ENCODE measurements at places on chromosomes 7 and 10.

- no peak for DNase-seq
Observed at GRCh38 chr7:25536851-25537250, 308.6 kb upstream of the NPVF start.

DNA sequence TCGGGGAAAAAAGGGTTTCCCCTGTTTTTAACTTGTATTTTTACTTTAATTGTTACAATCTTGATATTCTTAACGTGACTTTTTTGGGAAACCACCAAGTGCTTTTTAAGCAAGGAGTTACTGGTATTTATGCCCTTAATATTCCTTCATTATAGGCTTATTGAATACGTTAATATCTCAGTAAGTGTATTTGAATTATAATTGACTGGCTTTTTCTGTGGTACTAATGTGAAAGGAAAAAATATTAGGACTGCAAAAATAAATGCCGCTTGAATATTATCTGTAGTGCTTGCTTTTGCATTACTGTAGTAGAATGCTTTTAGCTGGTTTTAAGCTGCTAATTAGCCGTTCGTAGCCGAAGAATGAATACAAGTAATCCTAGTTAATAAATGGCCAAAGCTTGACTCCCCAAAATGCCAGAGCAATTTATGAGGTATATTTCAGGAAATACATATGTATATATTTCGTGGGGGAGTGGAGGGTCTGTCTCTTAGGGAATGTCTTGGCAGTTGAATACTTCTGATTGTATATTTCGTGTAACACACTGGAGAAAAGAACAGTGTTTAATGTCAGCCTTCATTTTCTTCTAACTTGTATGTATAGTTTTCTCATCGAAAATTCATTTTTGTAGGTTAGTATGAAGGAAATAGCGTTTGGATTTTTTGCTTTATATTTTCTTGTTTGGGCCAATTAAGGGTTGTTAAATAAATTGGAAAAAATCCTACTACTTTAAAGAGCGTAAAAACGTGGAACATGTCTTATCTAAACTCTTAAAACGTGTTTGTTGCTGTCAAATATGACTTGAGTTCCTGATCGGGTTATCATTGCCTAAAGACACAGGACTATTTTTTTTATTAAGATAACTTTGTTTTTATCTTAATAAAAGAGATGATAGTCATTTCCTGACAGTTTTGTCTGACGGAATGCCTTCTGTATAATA, 1.5 kb downstream of the PDCD4 start:
- DNase-seq, result peak; percentile 14

- DNase-seq, result peak; percentile 80
Observed at GRCh38 chr10:62063795-62064472, 162.4 kb downstream of the ARID5B start.

GRCh38 chr10:70874061-70874460, 14.3 kb downstream of the PCBD1 start:
- DNase-seq, result no peak

GRCh38 chr10:69974551-69975155, 78.0 kb upstream of the MACROH2A2 start:
- no peak for DNase-seq

DNA sequence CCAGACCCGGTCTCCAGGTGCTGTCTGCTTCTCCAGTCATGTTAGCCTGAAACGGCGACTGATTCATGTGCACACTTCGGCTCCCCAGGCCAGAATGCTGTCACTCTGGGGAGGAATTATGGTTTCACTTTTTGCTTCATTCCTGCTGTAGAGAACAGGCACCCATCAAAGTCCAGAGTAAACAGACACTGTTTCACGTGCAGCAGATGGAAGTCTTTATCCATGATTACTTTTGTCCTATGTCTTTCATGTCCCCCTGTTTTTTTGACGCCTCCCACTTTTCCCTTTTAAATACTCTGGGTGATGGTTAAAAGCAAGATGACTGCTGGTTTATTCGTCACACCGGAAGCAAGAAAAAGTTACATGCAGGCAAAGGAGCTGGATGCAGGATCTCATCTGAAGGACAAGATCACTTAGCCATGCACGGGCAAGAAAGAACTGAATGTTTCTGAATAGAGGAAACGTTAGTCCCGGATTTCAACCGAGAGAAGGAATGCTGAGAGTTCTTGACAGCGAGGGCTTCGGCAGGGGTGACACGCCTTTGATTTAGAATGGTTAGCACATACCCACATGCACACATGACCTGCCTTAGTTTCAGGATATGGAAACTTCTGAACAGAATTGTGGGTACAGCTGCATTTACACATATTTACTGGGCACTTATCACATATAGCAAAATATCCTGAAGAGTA, 250.0 kb upstream of the KLF6 start:
- peak; percentile 22 for DNase-seq

DNA sequence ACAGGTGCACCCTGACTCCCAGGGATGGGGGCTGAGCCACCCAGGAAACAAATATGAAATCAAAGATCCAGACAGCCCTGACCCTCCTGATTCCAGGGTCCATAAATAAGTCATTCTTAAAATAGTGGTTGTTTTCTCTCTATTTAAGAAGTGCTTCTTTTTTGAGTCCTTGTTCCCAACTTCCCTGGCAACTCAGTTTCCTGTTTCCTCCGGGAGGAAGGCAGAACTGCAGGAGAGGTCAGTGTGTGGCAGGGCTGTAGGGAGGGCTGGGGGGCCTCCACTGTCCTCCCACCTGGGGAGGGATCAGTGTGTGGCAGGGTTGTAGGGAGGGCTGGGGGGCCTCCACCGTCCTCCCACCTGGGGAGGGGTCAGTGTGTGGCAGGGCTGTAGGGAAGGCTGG, 88.7 kb upstream of the PDGFA start:
- DNase-seq, result no peak

DNA sequence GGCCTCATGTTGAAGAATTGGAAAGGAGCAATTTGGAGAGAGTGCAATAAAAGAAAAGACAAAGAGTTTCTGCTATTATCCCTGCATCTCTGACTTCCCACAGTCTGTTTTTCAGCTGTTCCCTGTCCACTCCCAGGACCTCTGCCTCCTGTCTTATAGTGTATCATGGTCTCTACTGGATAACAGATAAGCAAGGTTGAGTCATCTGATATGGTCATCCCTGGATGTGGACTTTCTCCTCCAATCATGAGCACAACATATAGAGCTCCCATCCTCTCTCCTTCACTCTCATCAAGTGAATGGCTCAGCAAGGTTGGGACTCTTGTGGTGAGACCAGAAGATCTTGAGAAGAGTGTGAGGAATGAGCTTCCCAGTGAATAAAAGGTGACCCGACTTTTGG, 123.1 kb downstream of the PLCE1 start:
- no peak for DNase-seq

GRCh38 chr7:492714-493065, 27.0 kb downstream of the PDGFA start:
- no peak for DNase-seq

GRCh38 chr10:32687546-32687945, 241.6 kb downstream of the CCDC7 start:
- DNase-seq, result no peak

DNA sequence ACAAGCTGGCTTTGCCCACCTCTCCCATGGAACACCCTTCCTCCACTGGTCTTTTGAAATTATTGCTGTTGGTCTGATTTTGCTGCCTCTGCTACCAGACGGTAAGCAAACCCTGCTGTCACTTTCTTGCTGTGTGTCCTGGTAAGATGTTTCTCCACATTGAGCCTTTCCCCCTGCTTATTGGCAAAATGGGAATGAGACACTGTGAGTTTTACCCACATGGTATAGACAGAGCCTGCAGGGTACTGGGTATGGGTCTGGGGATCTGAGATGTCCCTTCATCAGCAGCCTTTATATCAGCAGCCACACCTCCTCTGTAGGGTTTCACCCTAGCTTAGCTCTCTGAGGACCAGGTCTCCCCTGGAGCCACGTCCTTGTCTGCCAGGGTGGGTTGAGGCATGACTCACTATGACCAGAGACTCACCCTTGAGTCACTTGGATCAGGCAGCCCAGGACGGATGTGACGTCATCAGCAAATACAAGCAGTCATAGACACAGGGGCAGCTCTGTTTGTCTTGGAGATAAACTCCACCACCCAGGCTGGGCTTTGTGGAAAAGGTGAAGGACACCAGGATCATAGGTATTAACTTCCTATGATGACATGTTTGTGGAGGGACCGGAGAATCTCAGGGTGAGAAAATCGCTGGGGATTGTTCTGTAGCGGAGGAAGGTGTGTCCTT, 17.9 kb upstream of the BAIAP2L1 start:
- DNase-seq, result peak; percentile 93

DNA sequence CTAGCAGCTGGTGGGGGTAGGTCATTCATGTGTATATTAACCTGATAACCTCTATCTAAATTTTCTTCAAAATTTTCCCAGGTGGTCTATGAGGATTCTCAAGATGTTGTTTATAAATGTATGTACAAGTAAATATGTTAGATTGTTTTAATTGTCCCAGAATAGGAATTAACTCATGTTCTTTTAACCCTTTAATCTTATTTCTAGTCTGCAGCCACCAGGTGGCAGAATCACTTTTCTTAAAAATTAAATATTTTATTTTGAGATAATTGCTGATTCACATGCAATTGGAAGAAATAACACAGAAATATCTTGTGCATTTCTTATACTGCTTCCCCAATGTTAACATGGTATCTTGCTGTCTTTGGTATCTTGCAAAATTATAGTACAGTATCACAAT, 589.5 kb downstream of the ARL4A start:
- peak; percentile 20 for DNase-seq

- peak; percentile 100 for DNase-seq
Observed at GRCh38 chr10:4241724-4242345, 456.8 kb upstream of the KLF6 start.

DNA sequence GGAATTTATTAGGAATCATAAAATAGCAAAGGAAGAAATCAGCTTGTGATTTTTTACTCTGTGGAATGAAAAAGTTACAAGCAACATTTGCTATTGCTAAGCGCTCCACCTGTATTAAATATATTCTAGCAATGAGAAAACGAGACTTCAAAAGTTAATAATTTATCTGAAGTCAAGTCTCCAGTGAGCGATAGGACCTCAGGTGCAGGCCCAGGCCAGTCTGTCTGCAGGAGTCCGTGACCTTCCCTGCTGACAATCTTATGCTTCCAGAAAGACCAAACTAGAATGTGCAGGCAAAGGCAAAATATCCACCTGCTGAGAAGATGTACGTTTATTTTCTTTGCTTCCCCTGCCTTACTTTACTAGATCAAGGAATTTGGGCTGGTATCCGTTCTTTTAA, 22.7 kb downstream of the MRC1 start:
- DNase-seq, result no peak

GRCh38 chr10:47243356-47243755, 56.6 kb upstream of the GDF10 start:
- DNase-seq, result no peak

- peak; percentile 71 for DNase-seq
Observed at GRCh38 chr10:73159038-73159648, 8.7 kb downstream of the ECD start.

DNA sequence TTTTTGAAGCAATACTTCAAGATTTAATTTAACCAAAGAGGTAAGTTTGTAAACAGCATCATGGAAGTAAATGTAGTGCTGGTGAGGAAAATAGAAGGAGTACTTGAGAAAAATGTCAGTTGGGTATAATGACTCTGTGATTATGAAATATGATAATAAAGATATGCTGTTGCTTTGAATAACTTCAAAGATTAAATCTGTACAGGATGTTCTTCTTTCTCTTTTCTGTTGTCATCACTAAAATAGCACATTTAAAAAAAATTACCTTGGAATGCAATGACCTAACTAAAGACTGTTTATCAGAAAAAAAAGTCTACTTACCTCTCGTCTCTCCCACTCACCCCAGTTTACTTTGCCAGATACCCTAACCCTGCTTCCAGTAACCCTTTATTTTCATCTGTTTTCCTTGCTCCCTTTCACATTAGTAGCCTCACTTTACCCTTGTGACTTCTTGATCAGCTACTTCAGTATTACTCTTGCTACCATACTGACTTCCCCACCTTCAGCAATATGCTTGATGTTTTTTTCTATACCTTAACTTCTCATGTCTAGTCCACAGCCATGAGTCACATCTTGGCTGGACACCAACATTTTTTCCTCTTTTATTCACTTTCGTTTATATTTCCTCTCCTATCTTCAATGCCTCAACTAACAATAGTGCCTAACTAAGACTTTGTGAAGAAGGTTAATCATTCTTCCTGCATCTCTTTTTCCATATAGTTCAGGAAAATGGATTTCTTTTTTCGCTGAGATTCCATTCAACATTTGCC, 29.7 kb upstream of the TAS2R16 start:
- DNase-seq, result peak; percentile 78

- DNase-seq, result no peak
Observed at GRCh38 chr7:23380961-23381360, 81.8 kb downstream of the MALSU1 start.

- no peak for DNase-seq
Observed at GRCh38 chr10:122746408-122746807, 46.8 kb upstream of the C10orf120 start.

- peak; percentile 91 for DNase-seq
Observed at GRCh38 chr7:108079648-108080591, 50.2 kb downstream of the LAMB4 start.

DNA sequence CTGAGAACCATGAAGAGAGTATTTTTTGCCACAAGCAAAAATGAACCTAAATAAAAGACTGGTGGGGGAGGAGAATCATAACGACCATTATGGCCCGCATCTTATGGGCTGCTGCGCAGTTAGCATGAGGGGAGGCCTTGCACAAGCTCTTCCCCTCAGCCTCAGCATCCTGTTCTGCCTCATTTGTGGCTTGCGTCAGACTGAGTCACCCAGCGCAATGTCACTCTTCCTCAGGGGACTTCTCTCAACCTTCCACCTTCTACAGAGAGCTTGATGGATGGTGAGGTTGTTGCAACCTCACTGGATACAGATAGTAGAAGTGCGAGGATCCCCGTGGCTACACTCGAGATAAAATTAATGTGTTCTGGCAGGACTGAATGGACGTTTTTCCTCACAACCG, 16.8 kb upstream of the GPR15LG start:
- DNase-seq, result peak; percentile 10

DNA sequence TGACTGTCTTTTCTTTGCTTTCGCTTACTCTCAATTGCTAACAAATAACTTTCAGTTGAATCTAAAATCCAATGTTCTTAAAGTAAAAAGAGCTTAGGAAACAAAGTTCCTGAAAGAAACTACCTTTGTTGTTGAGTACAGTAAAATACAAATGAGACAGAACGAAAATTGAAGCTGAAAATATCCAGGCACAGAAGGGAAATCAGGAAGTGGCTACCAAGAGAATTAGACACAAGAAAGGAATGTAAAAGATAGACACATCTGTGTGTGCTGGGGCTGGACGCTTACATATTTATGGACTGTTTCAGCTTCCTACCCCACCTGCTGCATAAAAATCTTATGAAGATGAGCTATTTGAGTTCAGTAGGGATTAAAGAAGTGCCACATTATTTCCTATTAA, 161.7 kb upstream of the PLXDC2 start:
- DNase-seq, result peak; percentile 66

- DNase-seq, result no peak
Observed at GRCh38 chr10:91206837-91207474, 13.5 kb upstream of the PCGF5 start.

- DNase-seq, result no peak
Observed at GRCh38 chr10:18880530-18880929, 168.1 kb upstream of the MALRD1 start.

- DNase-seq, result no peak
Observed at GRCh38 chr10:77825965-77826364, 100.6 kb downstream of the DLG5 start.

GRCh38 chr7:45515346-45515745, 58.8 kb upstream of the ADCY1 start:
- DNase-seq, result no peak

- DNase-seq, result no peak
Observed at GRCh38 chr10:113183573-113183972, 233.5 kb downstream of the TCF7L2 start.

Measured in fibroblast of pulmonary artery (primary cell).